NCI-H524 treated with DMSO at 0.1 percent for 48 hours (cell line): ENCODE measurements at places on chromosomes 12 and 14.

DNA sequence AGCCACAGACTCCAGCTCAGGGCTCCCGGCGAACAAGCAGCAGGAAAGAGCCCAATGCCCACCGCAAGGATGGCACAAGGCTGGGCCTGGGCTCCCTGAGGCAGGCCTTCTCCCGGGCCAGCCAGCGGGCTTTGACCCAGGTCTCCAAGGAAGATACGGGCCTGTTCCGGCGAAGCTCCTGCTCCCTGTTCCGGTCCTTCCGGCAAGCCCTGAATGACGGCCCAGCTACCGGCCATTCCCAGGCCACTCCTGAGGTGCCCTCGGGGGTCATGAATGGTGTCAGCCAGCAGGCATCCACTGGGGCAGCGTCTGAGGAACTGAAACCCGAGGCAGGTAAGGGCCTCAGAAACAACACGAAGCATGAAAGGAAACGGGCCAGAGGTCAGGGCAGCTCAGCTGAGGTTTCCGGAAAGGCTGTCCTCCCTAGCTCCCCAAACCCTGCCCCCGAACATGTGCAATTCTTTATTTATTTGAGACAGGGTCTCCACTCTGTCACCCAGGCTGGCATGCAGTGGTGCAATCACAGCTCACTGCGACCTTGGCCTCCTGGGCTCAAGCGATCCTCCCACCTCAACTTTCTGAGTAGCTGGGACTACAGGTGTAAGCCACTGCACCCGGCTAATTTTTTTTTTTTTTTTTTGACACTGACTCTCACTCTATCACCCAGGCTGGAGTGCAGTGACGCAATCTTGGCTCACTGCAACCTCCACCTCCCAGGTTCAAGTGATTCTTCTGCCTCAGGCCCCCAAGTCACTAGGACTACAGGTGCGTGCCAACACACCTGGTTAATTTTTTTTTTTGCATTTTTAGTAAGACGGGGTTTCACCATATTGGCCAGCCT is 6.0 kb downstream of the EXOC3L4 start:
- DNase-seq = no peak

- DNase-seq = no peak
Observed at GRCh38 chr12:97182769-97183168, 275.7 kb downstream of the NEDD1 start.

- DNase-seq = peak; percentile 65
Observed at GRCh38 chr12:94714378-94715114, 64.2 kb upstream of the TMCC3 start.

DNA sequence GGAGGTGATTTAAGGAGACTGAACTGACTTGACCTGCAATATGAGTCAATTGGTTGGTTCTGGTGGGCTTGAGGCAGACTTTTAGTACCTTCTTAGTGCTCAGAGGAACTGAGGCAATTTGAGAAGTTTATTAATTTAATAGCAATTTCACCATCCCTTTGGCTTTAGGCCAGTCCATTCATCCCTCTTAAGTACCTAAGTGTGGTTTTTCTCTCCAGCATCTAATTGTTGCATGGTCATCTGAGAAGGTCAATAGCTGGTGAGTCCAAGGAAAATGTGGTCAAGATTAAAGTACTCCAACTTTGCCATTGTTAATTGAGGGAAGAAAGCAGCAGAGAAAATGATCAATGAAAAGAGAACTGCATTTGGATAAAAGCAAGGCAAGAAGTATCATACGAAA is 115.4 kb upstream of the DYRK2 start:
- no peak for DNase-seq

DNA sequence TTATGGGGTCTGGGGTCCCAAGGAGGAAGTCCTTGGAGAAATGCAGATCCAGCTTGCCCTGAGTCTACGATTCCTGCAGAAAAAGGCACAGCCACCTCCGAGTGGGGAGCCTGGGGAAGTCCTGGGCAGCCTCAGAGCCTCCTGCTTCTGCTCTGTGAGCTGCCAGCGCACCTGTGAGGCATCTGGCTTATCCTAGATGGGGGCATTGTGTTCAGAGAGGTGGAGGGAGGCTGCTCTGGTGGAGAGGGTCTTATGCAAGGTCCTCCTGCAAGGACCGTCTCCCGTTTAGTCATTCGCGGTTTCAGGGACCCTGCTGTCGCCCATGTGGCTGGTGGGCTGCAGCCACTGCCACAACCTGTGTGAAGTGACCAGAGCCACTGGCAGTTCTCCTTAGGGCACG is 53.0 kb upstream of the PRMT8 start:
- no peak for DNase-seq

- DNase-seq = no peak
Observed at GRCh38 chr14:91352053-91352452, 65.6 kb downstream of the CCDC88C start.

DNA sequence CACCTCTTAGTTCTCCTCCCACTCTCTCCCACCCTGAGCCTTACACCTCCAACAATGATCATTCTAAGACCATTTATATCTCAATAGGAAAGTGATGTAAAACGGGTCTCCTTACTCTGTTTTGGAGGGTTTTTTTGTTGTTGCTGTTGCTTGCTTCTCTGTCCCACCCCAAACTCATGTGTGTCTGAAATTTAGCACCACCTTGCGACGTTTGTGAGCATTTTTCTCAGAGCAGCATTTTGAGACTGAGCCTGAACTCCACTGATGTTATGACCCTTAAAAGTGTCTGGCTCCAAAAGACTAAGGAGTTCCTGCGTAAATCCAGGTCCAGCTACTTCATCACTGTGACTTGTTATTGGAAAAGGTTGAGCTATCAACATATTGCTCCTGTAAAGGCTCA is 155.0 kb downstream of the DAD1 start:
- DNase-seq = no peak

DNA sequence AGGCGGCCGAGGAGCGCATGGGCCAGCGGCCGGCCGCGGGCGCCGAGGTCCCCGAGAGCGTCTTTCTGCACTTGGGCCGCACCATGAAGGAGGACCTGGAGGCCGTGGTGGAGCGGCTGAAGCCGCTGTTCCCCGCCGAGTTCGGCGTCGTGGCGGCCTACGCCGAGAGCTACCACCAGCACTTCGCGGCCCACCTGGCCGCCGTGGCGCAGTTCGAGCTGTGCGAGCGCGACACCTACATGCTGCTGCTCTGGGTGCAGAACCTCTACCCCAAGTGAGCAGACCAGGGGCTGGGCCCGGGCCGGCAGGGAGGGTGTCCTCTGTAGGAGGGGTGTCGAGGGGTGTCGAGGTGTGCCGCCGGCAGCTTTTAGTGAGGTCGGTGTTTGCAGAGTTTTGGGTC is 4.1 kb downstream of the TNFAIP2 start:
- no peak for DNase-seq

- no peak for DNase-seq
Observed at GRCh38 chr14:21505012-21505553, 6.1 kb downstream of the METTL3 start.

DNA sequence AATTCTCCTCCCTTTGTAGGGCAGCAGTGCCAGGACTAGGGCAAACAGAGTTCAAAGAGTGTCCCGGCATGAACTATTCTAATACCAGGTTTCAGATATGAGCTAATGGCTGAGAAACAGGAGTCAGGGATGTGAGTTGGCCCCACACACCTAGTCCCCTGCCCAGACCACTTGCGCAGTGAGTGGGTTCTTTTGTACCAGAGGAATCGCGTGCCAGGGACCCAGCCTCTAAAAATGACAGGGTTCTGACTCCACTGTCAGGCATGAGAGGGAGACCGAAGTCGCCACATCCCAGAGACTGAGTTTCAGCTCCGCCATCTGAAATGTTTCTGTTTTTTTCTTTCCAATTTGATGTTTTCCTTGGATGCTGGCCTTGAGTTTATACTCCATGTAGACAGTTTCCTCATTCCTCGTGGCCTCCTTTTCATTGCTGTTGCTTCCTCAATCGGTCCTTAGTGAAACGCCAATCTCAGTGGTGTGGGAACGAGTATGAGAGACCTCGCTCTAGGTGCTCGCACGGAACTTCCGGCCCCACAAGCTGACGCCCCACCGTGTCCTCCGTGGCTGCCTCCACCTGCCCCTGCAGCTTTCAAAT is 31.5 kb downstream of the FBXL14 start:
- no peak for DNase-seq

- DNase-seq = no peak
Observed at GRCh38 chr12:6195665-6196535, 4.3 kb upstream of the CD9 start.
